ENCODE measurements at places on chromosomes 7 and 10.

DNA sequence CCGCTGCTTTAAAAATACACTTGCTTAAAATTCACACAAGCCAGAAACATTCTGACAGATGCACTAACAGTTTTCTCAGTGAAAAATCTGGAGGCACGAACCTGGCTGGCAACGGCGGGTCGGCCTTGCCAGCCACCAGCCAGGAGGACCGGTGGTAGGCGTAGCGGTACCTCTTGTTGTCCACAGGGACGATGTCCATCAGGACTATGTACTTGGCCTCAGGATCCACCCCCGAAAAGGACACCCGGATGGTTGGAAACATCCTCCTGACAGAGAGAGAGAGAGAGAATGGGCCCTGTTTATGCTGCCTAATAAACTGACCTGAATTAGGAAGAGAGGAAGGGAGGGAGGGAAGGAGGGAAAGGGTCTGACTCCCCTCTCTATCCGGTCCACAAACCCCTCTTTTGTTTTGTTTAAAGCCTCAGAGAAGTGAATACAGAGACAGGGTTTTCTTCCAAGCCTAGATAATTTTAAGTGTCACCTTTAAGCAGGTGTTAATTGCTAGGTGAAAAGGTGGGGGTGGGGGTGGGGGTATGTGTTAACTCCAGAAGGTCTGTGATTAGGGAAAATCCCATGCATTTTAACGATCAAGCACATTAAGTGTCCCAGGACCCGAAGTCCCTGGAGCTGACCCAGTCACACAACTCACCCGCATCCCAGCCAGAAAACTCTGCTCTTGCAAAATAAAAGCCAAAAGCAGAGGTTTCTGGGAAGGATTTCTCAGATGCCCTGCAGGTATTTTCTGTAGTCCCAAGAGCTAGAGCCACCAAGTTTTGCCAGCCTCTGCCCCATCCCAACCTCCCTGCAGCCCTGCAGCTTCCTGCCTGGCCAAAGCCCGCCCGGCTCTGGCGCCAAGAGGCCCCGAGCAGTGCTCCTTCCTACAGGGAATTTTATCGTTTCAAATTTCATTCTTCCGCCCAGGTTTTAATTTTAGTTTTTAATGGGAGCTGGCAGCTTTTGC, 5.0 kb downstream of the TBX20 start:
- DNase-seq = no peak
- no peak overlapping the region for H3K4me3 ChIP-seq
- no peak overlapping the region for H3K27ac ChIP-seq

DNA sequence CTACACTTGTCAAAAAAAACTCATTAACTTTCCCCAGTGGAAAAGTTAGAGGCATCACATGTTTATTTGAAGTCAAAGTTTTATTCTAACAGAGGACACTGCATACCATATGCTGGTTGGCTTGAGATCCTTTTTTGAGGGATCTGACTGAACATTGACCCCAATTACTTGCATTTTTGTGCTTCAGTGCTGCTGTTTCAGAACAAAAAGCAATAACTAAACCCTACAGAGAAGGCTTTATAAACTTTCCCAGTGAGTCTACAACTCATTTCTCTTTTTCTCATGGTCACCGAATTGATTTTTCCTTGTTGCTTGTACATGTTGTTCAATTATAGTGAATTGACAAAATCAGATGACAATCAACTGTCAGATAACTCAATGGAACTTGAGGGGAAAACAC, 69.3 kb upstream of the PHYHIPL start:
- H3K36me3 ChIP-seq = no peaks in the 10 kb centered on the region
- no peak for DNase-seq
- H3K27me3 ChIP-seq = no peaks in the 10 kb centered on the region
- no peak overlapping the region for H3K4me3 ChIP-seq
- H3K27ac ChIP-seq = no peak overlapping the region

DNA sequence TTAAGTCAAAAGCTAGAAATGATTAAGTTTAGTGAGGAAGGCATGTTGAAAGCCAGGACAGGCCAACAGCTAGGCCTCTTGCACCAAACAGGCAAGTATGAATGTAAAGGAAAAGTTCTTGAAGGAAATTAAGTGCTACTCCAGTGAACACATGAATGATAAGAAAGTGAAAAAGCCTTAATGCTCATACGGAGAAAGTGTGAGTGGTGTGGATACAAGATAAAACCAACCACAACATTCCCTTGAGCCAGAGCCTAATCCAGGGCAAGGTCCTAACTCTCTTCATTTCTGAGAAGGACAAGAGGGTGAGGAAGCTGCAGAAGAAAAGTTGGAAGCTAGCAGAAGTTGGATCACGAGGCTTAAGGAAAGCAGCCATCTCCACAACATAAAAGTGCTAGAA, 53.0 kb downstream of the DNAJC1 start:
- no peaks in the 10 kb centered on the region for H3K27me3 ChIP-seq
- no peak overlapping the region for H3K4me3 ChIP-seq
- H3K36me3 ChIP-seq = no peaks in the 10 kb centered on the region
- no peak overlapping the region for H3K27ac ChIP-seq

DNA sequence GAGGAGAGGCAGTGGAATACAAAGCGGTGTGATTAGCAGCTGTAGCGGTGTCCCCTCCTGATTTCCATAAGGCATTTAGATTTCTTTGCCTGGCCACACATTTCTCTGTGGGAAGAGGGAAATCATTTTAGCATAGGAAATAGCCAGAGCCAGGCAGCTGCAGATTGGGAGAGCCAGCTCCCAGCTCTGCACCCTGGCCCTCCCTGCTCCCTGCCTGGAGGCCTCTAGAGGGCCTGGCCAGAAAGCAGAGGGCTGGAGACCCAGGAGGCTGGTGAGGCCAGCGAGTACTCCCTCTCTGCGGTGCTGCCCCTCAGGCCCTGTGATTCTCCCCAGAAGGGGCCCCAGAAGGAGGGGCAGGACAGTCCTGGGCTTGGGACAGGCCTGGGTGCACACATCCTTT, 85.7 kb downstream of the C10orf105 start:
- no peak for DNase-seq
- H3K4me1 ChIP-seq = no peaks in the 10 kb centered on the region
- H3K27ac ChIP-seq = no peak overlapping the region
- H3K27me3 ChIP-seq = no peaks in the 10 kb centered on the region

DNA sequence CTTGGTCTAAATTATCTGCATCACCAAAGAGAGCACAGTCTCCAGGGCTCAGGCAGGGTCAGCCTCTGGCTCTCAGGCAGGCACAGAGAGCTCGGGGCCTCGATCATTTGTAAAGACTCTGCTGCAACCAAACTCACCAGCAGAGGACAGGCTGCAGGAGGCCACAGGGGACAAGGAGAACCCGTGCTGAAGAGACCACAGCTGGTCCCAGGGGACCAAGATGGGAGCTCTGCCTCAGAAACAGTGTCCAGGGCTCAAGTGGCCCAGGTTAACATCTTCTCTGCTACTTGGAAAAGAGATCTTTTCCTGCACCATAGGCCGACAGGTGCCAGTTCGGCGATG, 543.2 kb downstream of the PTPRN2 start:
- H3K27me3 ChIP-seq = no peaks in the 10 kb centered on the region
- no peaks in the 10 kb centered on the region for H3K36me3 ChIP-seq
- H3K4me3 ChIP-seq = no peak overlapping the region
- no peak for DNase-seq
- H3K27ac ChIP-seq = no peak overlapping the region
- no peaks in the 10 kb centered on the region for H3K4me1 ChIP-seq

GRCh38 chr10:96419351-96419750, 60.5 kb upstream of the OPALIN start:
- H3K4me1 ChIP-seq = no peaks in the 10 kb centered on the region
- no peak overlapping the region for H3K27ac ChIP-seq
- H3K27me3 ChIP-seq = no peaks in the 10 kb centered on the region

DNA sequence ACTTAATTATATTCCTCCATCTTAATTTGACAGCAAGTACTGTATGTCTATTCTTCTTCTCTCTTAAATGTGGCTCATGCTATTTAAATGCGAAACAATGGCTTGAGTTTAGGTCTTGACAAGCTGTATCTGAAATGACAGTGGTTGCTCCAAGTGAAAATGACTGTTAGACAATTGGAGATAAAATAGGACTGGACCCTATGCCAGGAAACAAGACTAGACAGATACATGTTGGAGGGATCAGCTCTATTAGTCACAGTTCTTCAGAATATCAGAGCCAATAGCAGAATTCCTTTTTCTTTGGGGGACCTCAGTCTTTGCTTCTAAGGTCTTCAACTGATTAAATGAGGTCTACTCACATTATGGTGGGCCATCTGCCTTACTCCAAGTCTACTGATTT, 25.8 kb downstream of the KIAA1217 start:
- no peak overlapping the region for H3K27ac ChIP-seq
- no peaks in the 10 kb centered on the region for H3K36me3 ChIP-seq
- no peak overlapping the region for H3K4me3 ChIP-seq
- no peaks in the 10 kb centered on the region for H3K27me3 ChIP-seq

DNA sequence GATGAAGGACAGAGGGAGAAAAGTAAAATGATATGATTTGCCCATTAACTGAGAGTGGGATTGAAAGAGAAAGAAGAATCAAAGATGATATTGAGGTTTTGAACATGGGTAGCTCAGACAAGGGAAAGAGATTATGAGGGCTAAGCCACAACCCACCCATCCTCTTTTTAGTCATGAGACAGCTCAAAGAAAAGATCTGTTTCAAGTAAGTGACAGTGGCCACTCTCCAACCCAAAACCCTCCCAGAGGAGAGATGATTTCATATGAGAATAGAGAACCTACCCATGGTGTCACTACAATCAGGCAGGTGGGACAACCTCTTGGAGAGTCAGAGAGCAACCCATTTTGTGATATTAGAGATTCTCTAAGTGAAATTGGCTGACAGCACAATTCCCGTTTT, 32.2 kb downstream of the PLXNA4 start:
- no peaks in the 10 kb centered on the region for H3K36me3 ChIP-seq
- no peaks in the 10 kb centered on the region for H3K27me3 ChIP-seq
- no peak overlapping the region for H3K4me3 ChIP-seq
- H3K4me1 ChIP-seq = no peaks in the 10 kb centered on the region
- DNase-seq = no peak

- H3K4me3 ChIP-seq = peak overlapping the region; percentile 93
- no peaks in the 10 kb centered on the region for H3K36me3 ChIP-seq
- peak overlapping the region; percentile 97 for H3K27ac ChIP-seq
- peaks cover 43% of the 10 kb centered on the region for H3K4me1 ChIP-seq
- H3K27me3 ChIP-seq = no peaks in the 10 kb centered on the region
- DNase-seq = no peak
Measured at GRCh38 chr7:151082141-151083070, 887 bp downstream of the TMUB1 start.

DNA sequence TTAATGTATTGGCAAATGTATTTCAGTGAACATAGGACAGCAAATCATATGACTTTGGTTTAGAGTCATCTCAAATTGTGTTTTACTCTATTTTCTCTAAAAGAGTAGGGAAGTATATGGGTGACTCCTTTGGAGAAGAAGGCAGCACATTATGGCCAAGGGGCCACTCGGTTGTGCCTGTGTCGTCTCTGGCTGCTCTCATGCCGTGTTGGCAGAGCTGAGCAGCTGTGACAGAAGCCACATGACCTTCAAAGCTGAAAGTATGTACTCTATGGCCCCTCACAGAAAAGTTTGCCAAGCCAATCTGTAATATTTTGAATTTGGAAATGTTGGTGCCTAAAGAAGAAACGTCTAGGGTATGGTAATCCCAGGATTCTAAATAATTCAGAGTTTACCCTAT, 47.5 kb downstream of the TASOR2 start:
- no peak overlapping the region for H3K4me3 ChIP-seq
- peaks cover 56% of the 10 kb centered on the region for H3K36me3 ChIP-seq
- DNase-seq = no peak
- no peaks in the 10 kb centered on the region for H3K27me3 ChIP-seq

DNA sequence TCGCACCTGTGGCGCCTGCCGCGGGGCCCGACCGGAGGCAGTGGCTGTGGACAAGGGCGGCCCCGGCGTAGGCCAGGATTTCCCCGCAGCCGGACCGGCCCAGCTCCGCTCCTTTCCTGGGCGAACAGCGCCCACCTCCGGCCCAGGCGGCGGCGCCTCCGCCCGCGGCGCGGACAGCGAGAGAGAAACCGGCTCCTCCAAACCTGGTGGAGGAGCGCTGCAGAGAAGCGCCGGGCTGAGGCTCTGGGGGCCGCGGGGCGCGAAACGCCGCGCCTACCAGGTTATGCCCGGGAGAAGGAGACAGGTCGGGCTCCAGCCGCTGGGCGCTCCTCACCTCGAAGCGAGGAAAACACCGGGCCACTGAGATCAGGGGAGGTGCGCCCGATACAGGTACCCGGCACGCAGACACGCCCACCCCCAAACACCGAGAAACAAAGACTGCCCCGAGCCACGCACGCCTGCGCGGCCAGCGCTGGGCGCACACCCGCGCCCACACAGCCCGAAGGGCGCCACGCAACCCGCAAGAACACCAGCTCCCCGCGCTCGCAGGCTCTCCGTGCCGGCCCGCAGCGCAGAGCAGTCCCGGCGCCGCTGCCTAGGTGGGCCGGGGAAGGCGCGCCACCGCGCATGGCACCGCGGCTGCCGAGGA, 3.3 kb downstream of the GRID1 start:
- H3K4me3 ChIP-seq = no peak overlapping the region
- no peak overlapping the region for H3K27ac ChIP-seq
- no peak for DNase-seq
- H3K36me3 ChIP-seq = no peaks in the 10 kb centered on the region
- no peaks in the 10 kb centered on the region for H3K4me1 ChIP-seq
- H3K27me3 ChIP-seq = peaks cover 50% of the 10 kb centered on the region

- H3K27ac ChIP-seq = no peak overlapping the region
- no peak overlapping the region for H3K4me3 ChIP-seq
- H3K27me3 ChIP-seq = no peaks in the 10 kb centered on the region
- H3K36me3 ChIP-seq = no peaks in the 10 kb centered on the region
- DNase-seq = no peak
Measured at GRCh38 chr7:34093276-34093675, 187.9 kb downstream of the BMPER start.

DNA sequence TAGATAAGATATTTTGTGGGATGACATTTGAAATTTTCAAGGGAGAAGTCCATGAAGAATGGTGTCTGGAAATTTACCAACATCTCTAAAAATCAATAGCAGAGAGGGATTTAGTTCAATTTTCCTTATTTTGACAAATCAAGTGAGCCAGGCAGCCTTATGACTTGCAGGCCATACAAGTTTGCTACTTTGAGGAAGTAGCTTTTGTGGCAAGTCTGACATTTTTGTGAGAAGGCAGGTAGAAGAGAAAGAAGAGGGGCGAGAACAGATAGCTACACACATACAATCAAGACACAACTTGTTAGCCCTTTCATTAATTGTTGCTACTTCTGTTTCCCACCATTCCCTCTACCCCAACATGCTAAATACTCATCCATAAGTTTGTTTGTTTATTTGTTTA, 74.5 kb upstream of the OIT3 start:
- no peaks in the 10 kb centered on the region for H3K27me3 ChIP-seq
- H3K27ac ChIP-seq = no peak overlapping the region
- H3K4me1 ChIP-seq = peaks cover 3% of the 10 kb centered on the region
- no peak overlapping the region for H3K4me3 ChIP-seq
- no peak for DNase-seq

DNA sequence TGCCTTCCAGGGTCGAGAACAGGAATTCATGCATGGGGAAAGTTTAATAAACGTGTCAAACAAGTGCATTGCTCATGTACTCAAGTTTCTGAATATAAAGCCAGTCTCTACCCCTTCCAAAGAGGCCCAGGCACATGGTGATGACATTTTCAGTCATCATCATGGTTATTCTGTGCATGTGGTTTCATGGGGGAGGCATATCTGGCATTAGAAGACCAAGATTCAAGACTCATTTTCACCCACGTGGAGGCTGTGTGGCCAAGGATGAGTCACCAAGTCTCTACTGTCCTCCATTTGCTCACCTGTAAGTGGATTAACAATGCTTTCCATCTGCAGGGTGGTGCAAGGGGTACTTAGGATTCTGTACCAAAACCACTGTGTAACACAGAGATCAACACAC, 34.0 kb upstream of the CNPY1 start:
- no peak overlapping the region for H3K27ac ChIP-seq
- H3K27me3 ChIP-seq = no peaks in the 10 kb centered on the region
- no peaks in the 10 kb centered on the region for H3K36me3 ChIP-seq
- no peaks in the 10 kb centered on the region for H3K4me1 ChIP-seq
